ENCODE measurements at places on chromosomes 4 and X.

DNA sequence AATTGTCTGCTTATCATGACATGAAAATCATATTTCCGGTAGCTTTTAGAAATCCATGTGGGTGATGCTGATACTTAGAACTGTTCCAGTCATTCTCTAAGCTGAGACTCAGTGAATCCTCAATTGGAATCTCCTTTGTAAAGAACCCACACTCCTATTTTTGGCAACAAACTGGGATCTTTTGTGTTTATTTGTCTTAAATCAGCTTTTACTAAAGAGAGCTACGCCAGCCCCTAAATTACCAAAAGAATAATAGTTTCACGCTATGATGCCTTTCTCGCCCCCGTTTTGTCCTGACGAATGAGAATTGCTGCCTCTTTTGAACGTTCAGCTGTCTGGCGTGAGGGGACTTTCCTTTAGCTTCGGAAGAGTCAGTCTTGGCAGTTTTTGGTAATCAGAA, 195.9 kb downstream of the SHOX start:
- DNase-seq, result no peak

DNA sequence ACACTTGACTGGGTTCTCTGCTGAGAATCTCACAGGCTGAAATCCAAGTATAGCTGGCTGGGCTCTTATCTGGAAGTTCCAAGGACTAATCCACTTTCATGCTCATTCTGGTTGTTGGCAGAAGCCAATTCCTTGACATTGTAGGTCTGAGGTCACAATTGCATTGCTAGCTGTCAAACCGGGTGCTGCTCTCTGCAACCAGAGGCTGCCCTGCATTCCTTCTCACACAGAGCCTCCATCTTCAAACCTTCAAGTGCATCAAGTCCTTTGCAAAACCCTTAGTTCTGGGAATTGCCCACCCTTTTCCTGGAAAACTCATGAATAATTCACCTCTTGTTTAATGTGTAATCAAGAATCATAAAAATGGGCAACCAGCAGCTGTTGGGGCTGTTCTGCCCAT, 404.2 kb downstream of the KCNIP4 start:
- peak; percentile 88 for DNase-seq

DNA sequence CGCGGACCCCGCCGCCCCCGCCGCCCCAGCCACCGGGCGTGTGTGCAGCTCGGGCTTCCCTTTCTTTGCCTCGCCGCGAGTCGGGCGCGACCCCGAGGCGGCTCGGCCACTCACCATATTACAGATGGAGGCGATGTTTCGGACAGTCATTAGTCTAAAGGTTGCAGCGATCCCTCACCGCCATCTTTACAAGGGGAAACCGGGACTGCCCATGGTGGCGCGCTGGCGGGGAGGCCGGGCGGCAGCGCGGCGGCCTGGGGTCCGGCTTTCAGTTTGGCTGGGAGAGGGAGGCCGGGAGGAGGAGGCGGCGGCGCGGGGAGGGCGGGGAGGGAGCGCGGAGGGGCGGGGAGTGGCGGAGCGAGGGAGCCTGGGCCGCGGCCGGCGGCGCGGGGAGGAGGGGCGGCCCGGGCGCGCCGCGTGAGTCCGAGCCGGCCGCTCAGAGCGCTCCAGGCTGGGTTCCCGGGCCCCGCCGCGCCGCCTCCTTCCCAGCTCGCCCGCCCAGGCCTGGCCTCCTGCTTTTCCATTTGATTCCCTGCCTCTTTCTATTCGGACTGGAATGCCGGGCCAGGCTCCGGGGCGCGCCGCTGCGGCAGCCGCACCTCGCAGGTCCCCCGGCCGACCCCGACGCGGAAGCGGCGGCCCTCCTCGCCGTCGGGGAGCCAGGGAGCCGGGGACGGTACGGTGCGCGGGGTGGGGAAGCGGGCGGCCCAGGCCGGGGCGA, at the start of gene USP46:
Gene USP46 (minus strand): TSS at position 301 of the 721 bp plus-strand sequence. CDS start 151 bp downstream, at position 150.
- peak; percentile 87 for DNase-seq

- peak; percentile 22 for DNase-seq
Observed at GRCh38 chr4:108783665-108784463, 21.0 kb upstream of the ETNPPL start.

- no peak for DNase-seq
Observed at GRCh38 chr4:33518856-33519255, 2725.5 kb downstream of the ARAP2 start.

GRCh38 chr4:92952426-92952825, 648.7 kb downstream of the GRID2 start:
- no peak for DNase-seq

- no peak for DNase-seq
Observed at GRCh38 chr4:139489638-139490037, 35.7 kb downstream of the RAB33B start.

GRCh38 chr4:7943211-7943610, 3.5 kb upstream of the AFAP1 start:
- no peak for DNase-seq

DNA sequence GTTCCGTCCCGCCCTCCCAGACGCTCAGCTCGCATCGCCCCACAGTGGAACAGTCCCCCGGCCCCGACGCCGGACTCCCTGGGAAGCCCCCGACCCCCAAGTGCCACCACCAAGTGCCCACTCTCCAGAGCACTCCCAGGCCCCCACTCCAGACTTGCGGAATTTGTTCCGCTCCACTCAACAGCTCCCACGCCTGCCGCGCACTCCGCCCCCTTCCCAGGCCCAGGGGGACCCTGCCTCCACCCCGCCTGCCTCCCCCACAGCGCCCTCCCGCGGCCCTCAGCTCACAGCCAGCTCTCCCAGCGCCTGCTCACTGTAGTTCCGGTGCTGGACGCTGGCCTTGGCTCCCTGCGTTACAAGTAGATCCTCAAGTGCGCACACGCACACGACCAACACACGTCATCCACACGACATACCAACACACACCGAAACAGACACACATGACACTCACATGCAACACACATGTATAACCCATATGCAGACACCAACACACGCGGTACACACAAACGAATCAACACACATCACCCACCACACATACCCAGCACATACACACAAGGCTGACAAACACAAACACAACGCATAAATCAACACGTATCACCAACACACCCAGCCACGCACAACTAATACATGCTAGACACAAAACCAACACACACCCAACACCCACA, 8.0 kb downstream of the MSX1 start:
- peak; percentile 72 for DNase-seq

- DNase-seq, result peak; percentile 32
Observed at GRCh38 chrX:46713672-46714490, 45.0 kb downstream of the SLC9A7 start.

DNA sequence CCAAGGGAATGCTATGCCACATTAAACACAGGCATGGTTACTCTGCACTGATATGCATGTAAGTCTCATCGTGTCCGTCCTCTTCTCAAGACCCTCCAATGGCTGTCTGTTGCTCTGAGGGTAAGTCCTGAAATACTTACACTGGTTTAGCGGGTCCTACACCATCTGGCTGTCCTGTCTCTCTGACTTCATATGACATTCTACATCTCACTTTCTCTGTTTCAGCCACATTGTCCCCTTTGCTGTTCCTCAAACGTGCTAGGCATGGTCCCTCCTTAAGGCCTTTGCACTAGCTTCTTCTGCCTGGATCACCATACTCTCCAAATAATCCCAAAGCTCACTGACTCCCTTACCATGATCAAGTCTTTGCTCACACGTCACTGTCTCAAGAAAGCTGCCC, 131.4 kb downstream of the PALLD start:
- no peak for DNase-seq

GRCh38 chrX:1264556-1264955, 4.1 kb upstream of the CSF2RA start:
- DNase-seq, result no peak

DNA sequence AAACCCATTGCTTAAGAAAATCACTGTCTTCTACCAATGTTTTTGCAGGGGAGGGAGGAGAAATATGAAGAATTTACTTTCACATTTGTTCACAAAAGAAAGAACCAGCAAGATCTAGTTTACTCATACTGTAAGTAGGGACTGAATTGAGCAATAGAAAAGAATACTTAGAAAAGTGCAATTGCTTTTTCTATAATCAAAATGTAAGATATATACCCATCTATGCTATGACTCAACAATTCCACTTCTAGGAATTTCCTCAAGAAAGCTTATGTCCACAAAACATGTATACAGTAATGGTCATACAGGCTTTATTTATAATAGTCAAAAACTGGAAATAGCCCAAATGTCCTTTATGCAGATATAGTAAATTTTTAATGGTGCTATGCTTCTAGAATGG, 196.4 kb downstream of the LRBA start:
- DNase-seq, result peak; percentile 53

GRCh38 chr4:8639021-8639420, 46.5 kb downstream of the CPZ start:
- no peak for DNase-seq

- no peak for DNase-seq
Observed at GRCh38 chr4:81667539-81667938, 195.8 kb upstream of the RASGEF1B start.

DNA sequence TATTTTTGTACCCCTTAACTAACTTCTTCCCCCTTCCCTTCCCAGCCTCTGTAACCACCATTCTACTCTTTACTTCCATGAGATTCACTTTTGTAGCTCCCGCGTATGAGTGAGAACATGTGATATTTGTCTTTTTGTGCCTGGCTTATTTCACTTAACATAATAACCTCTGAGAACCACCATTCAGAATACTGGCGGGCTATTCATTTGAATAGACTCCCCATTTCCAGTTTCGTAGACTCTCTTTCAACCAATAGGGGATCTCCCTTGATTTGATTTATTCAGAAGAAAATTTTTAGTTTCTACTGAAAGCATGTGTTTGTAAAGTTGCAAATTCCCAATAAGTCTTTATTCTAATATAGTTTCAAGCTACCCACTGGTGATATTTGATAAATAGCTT, 117.2 kb downstream of the GATB start:
- no peak for DNase-seq

- DNase-seq, result no peak
Observed at GRCh38 chr4:159363361-159363760, 260.5 kb downstream of the RAPGEF2 start.

DNA sequence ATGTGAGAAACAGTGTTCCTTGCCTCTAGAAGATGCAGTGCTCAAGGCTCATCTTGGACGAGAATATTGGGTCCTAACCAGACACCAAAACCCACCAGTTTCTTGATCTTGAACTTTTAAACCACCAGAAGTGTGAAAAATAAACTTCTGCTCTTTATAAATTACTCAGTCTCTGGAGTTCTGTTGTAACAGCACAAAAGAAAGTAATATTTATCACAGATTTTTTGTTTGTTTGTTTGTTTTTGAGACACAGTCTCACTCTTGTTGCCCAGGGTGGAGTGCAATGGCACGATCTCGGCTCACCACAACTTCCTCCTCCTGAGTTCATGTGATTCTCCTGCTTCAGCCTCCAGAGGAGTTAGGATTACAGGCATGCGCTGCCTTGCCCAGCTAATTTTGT, 371.1 kb upstream of the NDST4 start:
- no peak for DNase-seq

DNA sequence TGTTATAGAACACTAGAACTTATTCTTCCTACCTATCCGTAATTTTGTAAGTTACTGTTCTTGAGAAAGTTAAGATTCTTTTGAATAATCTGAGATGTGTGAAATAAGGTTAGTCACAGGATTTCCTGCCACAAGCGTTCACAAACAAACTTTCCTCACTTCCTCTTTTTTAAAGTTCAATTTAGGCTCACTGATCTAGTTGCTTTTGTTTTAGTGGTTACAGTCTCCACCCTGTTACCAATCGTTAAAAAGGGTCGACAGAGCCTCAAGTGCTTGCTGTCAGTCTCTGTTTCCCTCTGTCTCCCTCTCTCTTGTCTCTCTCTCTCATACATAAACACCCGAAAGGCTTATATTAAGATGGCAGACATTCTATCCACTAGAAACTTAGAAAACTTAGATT, 35.9 kb upstream of the STK26 start:
- no peak for DNase-seq

DNA sequence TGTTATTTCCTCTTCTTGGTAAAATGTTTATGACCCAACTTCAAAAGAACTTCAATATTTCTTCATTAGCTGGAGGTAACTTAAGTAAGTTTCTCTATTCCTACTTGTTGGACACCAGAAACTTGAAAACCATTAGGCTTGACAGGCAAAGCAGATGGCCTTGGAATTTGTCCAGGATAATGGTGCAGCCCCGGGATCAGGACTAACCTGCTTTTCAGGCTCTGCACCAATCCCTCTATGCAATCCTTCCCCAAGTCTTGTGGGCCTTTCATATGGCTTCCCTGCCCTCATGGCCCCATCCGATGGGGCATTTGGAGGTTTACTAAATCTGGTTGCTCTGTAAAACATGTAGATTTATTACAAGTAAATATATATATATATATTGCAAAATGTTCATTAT, 68.5 kb downstream of the SPINK2 start:
- no peak for DNase-seq

- no peak for DNase-seq
Observed at GRCh38 chr4:155445306-155445705, 68.5 kb upstream of the MAP9 start.

DNA sequence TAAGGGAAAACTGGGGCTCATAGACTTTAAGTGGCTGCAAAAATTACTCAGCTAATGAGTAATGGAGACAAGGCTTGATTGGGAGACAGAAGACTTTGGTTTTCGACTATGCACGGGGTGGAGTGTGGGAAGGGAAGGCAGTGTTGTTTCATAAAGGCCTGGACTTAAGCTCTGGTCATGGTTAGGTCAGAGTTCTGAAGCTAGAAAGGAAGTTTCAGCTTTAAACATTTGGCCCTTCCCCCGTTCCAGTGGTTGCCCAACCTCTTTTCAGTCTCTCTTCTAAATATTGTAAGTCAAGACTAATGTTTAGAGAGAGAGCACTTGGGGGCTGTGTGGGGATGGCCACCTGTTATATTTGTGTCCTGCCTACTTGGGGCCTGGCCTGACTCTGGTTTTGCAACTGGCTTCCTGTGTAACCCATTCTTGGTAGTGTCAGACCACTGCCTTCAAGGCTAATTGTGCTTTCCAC, 21.0 kb downstream of the MSN start:
- peak; percentile 50 for DNase-seq

DNA sequence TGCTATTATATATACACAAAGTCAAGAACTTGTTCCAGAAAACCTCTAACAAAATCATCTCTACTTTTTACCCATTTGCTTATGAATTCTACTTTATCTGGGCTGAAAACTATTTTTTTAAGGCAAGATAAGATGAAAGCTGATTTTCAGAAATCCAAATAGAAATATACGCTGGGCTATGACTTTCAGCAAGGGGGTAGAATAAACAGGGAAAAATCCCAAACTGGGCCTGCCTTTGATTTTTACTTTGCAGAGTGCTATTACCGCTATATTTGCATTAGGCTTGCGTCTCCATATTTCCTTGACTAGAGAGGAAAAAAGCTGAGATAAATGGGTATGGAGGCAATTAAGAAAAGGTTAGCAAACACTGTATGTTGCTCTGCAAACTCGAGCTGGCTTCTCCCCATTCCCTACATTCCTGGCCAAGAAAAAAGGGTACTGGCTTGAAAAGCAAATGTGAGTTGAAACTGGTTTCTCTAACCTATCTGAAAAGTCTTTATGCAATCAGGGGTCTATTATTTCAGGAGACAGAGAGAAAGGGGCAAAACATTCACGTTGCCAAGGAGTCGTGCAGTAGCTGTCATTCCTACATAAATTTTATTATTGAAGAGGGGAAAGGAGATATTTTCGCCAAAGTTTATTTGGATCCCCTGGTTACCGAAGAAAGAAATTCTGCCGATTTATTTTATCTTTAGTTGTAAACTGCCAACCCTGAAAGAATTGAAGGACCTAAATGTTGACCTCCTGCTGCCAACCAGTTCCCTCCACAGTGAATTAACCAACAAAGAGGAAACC, 2.2 kb downstream of the TMEM47 start:
- peak; percentile 5 for DNase-seq

- DNase-seq, result peak; percentile 97
Observed at GRCh38 chr4:38387348-38387747, 276.7 kb upstream of the KLF3 start.

All from cardiac muscle cell (in vitro differentiated cells and primary cell).